ENCODE measurements at places on chromosomes 1 and 21. TPM values are rescaled to one million over a fixed set of nuclear protein-coding genes. Genes with fewer than 3 reads are reported as not detected.

- DNase-seq: no peak
These were observed 182.4 kb upstream of the ADGRL2 start for GRCh38 chr1:81618376-81618775.

DNA sequence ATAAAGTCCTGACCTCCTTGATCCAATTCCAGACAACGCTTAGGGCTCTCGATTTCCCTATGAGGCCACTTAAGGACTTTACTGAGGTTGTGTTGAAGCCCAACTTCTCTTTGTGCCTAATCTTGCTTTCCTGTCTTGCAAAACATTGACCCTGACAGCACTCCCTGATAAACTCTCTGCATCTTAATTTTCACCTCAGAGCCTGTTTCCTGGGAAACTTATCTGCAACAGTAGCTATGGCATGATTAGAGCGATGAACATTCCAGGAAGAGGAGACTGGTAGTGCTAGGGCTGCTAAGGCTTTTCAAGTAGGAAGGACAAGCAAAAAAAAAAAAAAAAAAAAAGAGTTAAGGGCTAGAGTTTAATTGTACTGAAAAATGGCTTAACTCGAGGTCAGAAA lies 118.9 kb downstream of the RGS21 start:
- no peak for DNase-seq

Gene PLEKHA6
- total RNA-seq: 5.2 TPM

DNA sequence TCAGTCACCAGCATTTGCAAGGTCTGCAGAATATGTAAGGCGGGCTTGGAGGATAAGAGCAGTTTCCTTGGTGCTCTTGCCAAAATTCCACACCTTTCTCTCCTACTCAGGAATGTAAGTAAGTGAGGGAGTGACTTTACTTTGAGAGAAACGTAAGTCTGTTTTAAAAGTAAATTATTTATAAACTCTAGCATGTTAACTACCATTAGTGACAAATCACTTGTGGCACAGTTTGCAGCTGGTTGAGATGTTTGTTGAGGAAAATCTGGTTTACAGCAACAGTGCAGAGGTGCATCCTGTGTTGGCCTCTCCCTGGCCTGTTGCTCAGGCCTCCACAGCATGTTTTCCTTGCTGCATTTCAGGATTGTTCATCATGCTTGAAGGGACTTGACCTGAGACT lies 8.5 kb downstream of the CGN start:
- no peak for DNase-seq

Gene AIM2
- total RNA-seq: 5.5 TPM

- DNase-seq: no peak
These were observed 2.2 kb downstream of the DUSP10 start for GRCh38 chr1:221739677-221740025.

Gene SLC1A7
- total RNA-seq: 0.46 TPM

- DNase-seq: no peak
These were observed 8.9 kb downstream of the XKR8 start for GRCh38 chr1:27968692-27969091.

GRCh38 chr1:67552336-67552759 lies 122.1 kb upstream of the SERBP1 start:
- no peak for DNase-seq

GRCh38 chr21:45043541-45044020 lies 30.8 kb upstream of the ADARB1 start:
- peak; percentile 38 for DNase-seq

DNA sequence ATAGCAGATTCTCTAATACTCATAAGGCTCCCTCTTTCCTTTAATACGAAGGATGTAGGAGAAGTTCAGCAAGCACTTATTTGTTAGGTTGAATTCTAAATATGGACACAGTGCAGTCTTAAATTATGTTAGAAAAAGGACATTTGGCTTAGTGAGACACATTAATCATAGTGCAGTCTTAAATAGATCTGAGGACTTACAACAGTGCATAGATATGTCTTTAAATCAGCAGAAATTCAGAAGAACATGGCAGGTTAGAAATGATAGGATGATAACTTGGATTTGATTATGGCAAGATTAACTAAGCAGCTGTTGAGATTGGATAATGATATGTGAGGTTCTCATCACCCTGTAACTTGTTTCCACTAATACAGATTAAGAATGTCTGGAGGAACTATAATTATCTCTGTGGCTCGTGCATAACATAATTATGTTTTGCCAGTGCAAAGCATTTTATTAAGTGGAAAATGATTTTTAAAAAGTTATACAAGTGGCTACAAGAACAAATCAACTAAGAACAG lies 485.9 kb downstream of the USP25 start:
- DNase-seq: no peak

Gene ZYG11A
- total RNA-seq: 0.10 TPM

Gene AUNIP
- not detected for total RNA-seq

DNA sequence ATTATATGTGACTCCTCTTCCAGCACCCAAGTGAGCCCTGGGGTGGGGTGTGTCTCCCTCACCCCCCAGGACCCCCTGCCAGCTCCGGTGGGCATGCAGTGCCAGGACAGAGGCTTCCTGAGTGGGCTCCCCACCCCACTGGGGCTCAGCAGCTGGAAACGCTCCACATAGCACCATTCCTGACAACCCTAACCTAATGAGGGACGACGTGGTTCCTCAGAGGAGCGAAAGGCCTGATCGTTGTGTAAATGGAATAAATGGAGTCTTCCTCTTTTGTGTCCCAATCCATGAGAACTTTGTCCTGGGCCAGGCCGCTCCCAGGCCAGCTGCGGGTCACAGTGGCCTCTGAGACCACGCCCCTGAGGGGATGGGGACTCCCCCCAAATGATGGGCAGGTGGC lies 1.8 kb upstream of the TSPEAR start:
- DNase-seq: no peak

Gene VPS13D
- 73.1 TPM for total RNA-seq

Gene KCNH1
- total RNA-seq: not detected

- DNase-seq: no peak
These were observed 211.6 kb downstream of the LRRC40 start for GRCh38 chr1:69993810-69994209.

- no peak for DNase-seq
These were observed 37.8 kb downstream of the GPA33 start for GRCh38 chr1:167052389-167052788.

- DNase-seq: no peak
These were observed 3.3 kb downstream of the MAPKAPK2 start for GRCh38 chr1:206687915-206688442.

Gene SPRR2D
- total RNA-seq: not detected

GRCh38 chr1:39936724-39937491 lies 18.0 kb upstream of the MFSD2A start:
- peak; percentile 48 for DNase-seq

Gene ACKR1
- 133 TPM for total RNA-seq

Gene HSPG2
- total RNA-seq: 247 TPM

GRCh38 chr1:225908013-225908640 lies 15.9 kb downstream of the PYCR2 start:
- DNase-seq: no peak

- peak; percentile 31 for DNase-seq
These were observed 84.1 kb downstream of the SPAG17 start for GRCh38 chr1:118100686-118101514.

DNA sequence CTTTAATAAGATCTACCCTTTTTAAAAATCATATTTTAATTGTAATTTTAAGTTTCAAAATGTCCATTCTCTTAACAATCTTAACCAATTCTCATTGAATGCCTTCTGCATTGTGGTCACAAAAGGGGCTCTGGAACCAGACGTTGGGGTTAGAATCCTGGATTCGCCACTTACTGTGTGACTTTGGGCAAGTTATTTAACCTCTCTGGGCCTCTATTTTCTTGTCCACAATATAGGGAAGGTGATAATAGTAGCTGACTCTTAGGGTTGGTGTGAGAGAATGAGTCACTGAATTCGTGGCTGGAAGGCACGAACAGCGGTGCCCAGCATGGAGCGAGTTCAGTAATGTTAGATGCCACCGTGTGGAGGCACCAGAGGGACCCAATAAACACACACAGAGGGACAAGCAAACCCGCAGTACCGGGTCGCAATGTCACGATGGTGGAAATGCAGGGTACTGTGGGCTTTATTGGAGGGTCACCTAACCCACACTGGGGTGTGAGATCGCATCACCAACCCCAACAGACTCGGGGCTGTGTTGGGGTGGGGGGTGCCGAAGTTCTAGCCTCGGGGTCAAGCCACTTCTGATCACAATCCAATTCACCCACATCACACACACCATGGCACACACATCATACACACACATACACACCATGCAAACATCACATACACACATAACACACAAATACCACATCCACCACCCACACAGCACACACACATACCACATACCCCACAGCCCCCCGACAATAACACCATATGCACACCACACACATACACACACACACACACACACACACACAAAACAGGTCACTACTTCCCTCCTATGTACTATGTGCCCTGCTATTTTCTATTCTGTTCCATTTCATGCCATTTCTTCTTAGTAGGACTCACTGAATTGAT lies 27.0 kb upstream of the IFNAR2 start:
- no peak for DNase-seq

GRCh38 chr21:42338729-42339715 lies 11.8 kb downstream of the TFF2 start:
- DNase-seq: no peak

Gene CELSR2
- 8.0 TPM for total RNA-seq

Gene SARS1
- 135 TPM for total RNA-seq

Gene B3GALT2
- total RNA-seq: 1.0 TPM

- peak; percentile 89 for DNase-seq
These were observed 10.6 kb upstream of the COL6A1 start for GRCh38 chr21:45970674-45971615.
